ENCODE measurements at places on chromosomes 6 and 20. TPM values are rescaled to one million over a fixed set of nuclear protein-coding genes. Genes with fewer than 3 reads are reported as not detected.
A peak's percentile ranks its signal among the peaks of the same experiment; 100 is the strongest.

The PI3 gene
- total RNA-seq, result not detected

- H3K36me3 ChIP-seq, result no peaks in the 10 kb centered on the region
- DNase-seq, result peak; percentile 19
- H3K4me3 ChIP-seq, result peak overlapping the region; percentile 10
These were observed 68.2 kb upstream of the SUPT3H start for GRCh38 chr6:45445749-45446549.

The SGK2 gene
- 11.6 TPM for total RNA-seq

GRCh38 chr6:141107591-141108160 is 1025.0 kb upstream of the GJE1 start:
- H3K36me3 ChIP-seq, result no peaks in the 10 kb centered on the region
- no peaks in the 10 kb centered on the region for H3K27me3 ChIP-seq
- DNase-seq, result no peak
- no peak overlapping the region for H3K4me3 ChIP-seq
- H3K4me1 ChIP-seq, result peaks cover 9% of the 10 kb centered on the region

DNA sequence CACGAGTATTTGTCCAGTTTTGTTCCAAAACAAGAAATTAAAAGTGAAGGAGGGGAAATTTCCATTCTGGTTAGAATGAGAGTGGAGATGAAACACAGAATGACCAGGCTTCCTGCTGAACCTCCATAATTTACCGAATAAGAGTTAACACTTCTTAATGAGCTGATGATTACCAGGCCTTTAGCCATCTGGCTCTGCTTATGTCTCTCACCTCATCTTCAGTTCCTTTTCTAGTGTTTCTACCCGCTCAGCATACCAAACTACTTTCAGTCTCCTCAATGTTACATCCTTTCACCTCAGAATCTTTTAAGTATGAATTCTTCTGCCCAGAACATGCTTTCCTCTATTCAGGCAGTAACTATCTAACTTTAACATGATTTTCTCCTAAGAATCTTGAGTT is 209.0 kb upstream of the RSPO3 start:
- no peaks in the 10 kb centered on the region for H3K4me1 ChIP-seq
- no peaks in the 10 kb centered on the region for H3K36me3 ChIP-seq
- no peak overlapping the region for H3K4me3 ChIP-seq
- no peak for DNase-seq
- H3K27ac ChIP-seq, result no peak overlapping the region

The KCNK5 gene
- 8.6 TPM for total RNA-seq

The EGFL8 gene
- total RNA-seq, result 16.2 TPM

- H3K4me3 ChIP-seq, result peak overlapping the region; percentile 43
- no peak for DNase-seq
- peaks cover 3% of the 10 kb centered on the region for H3K4me1 ChIP-seq
- H3K27me3 ChIP-seq, result no peaks in the 10 kb centered on the region
These were observed 86.3 kb downstream of the SOX4 start for GRCh38 chr6:21679761-21680265.

- H3K27ac ChIP-seq, result peak overlapping the region; percentile 65
- no peaks in the 10 kb centered on the region for H3K36me3 ChIP-seq
- H3K27me3 ChIP-seq, result no peaks in the 10 kb centered on the region
- peak overlapping the region; percentile 70 for H3K4me3 ChIP-seq
- no peaks in the 10 kb centered on the region for H3K4me1 ChIP-seq
These were observed 22.1 kb upstream of the ZNF184 start for GRCh38 chr6:27494987-27495385.

Measured in thoracic aorta (tissue), 2 donors.